ENCODE measurements at places on chromosomes 13 and 19. TPM values are rescaled to one million over a fixed set of nuclear protein-coding genes. Genes with fewer than 3 reads are reported as not detected.

Gene MCOLN1
- total RNA-seq = 19.5 TPM

DNA sequence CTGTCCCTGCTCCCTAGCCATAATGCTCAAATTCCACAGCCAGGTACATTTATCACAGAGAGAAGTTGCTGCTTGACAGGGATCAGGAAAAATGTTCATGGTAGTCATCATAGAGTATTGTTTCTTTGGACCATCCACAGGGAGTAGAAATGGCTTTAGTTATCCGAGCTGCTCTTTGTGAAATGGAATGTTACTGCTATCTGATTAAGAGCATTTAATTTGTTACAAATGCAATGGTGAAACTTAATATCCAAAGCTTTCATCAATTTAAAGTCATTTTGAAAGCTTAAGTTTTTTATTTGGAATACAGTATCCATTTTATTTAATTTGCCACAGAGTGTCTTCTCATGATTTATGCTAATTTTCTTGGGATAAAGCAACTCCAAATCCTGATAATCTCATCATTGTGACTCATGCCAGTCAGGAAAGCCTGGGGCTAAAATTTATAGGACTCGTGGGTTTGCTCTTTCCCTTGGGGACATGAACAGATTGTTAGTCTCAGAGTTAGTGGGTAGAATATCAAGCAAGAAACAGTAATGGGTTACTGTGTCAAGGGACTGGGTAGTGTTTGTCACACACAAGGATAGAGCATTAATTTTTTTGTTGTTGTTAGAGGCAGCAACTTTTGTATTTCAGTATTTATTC lies 59.8 kb downstream of the SCEL start:
- DNase-seq = no peak

GRCh38 chr19:42487032-42487797 lies 41.1 kb downstream of the CEACAM1 start:
- no peak for DNase-seq

Gene ATP8A2
- total RNA-seq = 0.65 TPM

Gene CGB5
- not detected for total RNA-seq

DNA sequence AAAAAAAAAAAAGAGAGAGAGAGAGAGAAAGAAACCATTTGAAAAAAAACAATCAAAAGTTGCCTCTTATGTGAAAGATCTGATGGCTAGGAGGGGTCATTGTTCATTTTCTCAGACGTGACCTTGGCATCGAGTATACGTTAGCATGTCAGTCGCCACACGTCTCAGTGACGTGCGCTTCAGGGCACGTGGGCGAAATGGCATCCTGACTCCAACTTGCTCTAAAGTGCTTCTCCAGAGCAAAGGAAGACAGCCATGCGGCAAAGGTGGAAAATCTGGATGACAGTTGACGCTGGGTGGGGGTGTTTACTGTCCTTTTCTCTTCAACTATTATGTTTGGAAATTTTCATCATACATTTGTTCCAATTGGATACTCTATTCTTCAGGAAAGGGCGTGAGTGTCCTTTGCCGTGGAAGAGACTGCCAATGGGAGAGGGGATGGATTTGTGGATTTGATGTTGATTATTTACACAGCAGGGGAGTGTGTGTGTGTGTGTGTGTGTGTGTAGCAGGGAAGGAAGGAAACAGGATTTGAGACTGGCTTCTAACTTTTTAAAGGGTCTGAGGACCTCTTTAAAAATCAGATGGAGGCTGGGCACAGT lies 25.0 kb downstream of the KLF2 start:
- DNase-seq = no peak

DNA sequence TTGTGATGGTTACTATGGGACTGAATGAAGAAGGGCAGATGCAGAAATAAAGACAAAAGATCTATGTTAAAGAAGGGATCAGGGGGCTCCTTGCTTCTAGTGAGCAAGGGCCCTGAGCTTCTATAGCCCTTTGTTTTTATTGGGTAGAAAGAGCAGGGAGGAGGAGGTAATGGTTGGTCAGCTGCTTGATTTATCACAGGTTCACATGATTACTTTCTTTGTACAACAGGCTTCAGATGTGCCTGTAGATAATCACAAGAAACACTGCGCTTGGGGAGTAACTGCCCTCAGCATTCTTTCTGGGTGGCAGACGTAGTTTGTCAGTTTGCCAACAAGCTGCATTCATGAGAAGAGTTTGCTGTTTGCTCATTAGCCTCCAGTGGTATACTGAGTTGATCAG lies 4.8 kb upstream of the ZNF439 start:
- DNase-seq = no peak

- DNase-seq = peak; percentile 94
These were observed 14.0 kb upstream of the TUBB4A start for GRCh38 chr19:6516018-6516658.

Gene ZNF562
- 25.6 TPM for total RNA-seq

DNA sequence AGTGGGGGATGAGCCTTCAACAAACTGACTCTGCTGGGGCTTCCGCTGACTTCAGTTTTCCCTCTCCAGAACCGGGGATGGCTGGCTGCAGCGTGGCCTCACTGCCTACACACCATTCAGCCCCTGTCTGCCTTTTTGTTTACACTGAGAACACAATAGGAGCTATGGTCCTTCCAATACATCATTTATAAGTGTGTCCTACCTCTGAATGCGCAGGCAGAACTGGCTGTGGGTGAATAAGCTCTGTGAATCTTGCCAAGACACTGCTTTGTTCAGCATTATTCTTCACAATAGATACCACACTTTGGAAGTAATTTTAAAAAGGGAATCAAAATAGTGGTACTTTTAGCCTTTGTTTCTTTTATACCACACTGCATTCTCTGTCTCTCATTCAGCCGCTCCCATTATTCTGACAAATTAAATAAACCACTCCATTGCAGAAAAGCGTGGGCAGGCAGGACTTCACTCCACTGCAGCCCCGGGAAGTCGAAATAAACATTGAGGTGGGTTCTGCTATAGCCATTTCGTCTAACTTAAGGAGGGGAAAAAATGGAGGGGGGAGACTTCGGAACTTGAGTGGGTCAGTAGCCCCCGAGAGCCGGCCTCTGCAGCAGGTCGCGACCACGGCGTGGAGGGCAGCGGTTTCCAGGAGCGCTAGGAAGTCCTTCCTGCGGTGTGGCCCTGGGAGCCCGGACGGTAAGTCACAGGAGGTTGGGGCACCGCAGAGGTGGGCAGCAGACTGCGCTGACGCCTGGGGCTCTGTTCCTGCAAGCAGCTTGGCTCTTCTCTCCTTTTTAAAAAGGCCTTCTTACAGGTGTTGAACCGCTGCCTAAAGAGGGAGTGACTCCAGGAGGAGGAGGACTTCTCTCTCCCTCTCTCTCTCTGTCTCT lies 94.8 kb upstream of the SOX1 start:
- no peak for DNase-seq

Gene ASPDH
- not detected for total RNA-seq

GRCh38 chr13:51154029-51154555 lies 43.0 kb upstream of the C13orf42 start:
- DNase-seq = no peak

Gene ATP4A
- not detected for total RNA-seq

- no peak for DNase-seq
These were observed 42.0 kb upstream of the GGACT start for GRCh38 chr13:100630555-100630954.

Gene HIPK4
- 0.11 TPM for total RNA-seq

- DNase-seq = no peak
These were observed 88.0 kb downstream of the SLC10A2 start for GRCh38 chr13:102978168-102978567.

Gene VSTM2B
- total RNA-seq = not detected

DNA sequence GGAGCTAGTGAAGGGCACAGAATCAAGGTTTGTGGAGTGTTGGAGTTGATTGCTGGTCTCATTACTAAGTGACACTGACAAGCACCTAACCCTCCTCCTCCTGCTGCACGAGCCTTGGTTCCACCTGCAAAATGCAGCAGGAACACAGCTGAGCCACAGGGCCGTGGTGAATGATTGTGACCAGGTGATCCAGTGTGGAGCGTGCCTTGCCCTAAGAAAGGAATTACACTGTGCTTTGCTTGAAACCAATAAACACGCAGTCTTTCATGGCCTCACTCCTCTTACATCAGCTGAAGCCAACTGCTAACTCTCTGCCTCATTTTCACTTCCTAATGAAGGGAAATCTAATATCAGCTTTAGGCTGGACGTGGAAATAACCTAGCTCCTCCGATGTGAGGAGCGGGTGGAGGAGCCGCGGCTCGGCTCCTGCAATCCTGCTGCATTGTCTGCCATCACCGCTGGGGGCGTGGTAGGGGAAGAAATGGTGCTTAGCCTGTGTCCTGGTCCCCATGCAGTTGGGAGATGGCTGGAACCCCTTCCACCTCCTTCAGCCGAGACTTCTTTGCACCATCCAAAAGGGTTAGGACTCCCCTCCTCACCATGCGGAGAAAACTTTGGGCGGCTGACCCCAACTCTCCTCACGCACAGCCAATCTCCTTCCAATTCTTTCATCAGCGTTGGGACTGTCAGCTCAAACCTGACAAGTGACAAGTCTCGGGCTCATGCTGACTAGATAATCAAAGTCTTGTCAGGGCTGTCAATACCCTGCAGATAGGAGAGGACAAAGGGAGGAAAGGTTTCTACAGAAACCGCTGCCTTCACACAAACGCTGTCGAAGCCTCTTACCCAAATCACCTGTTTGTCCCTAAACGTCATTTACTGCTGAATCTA lies 427.9 kb downstream of the ZNF536 start:
- DNase-seq = peak; percentile 75

DNA sequence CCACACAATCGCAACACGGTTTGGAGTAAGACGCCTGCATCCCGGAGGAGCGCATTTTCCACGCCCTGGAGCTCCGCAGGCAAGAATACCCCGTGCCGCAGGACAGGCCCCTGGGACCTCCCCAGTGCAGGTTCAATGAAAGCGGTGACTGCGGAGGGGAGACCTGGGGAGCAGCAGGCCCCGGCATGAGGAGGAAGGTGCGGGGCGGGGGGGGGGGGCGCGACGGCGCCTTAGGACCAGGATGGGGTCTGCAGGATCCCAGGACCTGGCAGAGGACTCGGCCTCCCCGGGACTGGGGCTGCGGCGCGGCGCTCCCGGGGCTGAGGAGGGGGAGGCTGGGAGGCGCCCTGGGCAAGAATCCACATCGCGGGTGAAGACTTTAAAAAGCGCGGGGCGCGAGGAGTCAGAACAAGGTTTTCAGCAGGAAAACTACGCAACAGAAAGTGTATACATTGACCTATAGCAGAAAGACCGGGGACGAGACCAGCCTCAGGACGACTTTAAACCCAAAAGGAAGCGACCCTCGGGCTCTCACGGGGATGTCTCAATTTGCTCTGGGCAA lies 432 bp downstream of the ZNF611 start:
- DNase-seq = peak; percentile 68

GRCh38 chr13:111074826-111075225 lies 40.3 kb upstream of the ARHGEF7 start:
- no peak for DNase-seq

Gene NCCRP1
- total RNA-seq = not detected

Gene NCAN
- not detected for total RNA-seq

- DNase-seq = no peak
These were observed 24.2 kb downstream of the RASA3 start for GRCh38 chr13:114108141-114108761.

GRCh38 chr13:67416047-67416925 lies 186.2 kb upstream of the PCDH9 start:
- DNase-seq = peak; percentile 51

Gene SLC15A1
- total RNA-seq = not detected

- peak; percentile 73 for DNase-seq
These were observed 5.3 kb downstream of the CARM1 start for GRCh38 chr19:10876459-10877240.

- no peak for DNase-seq
These were observed 16.4 kb downstream of the ARID3A start for GRCh38 chr19:942133-942645.

DNA sequence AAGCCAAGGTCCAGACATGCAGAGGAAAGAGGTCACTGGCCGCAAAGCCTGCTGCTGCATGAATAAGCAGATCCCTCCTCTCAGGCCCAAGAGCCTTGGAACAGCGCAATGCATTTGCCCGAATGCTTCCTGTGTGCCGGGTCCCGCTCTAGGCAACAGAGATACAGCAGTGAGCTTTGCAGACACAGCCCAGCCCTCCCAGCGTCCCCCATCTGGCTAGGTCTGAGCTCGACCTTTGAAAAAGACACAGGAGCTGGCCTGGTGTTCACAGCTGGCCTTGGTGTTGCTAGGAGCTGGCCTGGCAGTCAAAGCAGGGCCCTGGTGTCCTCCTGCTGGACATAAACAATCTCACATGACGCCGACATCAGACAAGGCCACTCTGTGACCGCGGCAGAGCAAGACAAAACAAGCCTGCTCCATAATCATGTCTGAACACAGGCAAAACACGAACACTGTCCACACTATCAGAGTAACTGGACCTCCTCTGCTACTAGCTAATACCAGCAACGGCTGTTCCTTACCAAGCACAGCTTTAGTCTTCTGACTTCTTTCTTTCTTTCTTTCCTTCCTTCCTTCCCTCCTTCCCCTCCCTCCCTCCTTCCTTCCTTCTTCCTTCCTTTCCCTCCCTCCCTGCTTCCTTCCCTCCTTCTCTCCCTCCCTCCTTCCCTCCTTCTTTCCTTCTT lies 5.7 kb upstream of the PEX11G start:
- DNase-seq = peak; percentile 83

DNA sequence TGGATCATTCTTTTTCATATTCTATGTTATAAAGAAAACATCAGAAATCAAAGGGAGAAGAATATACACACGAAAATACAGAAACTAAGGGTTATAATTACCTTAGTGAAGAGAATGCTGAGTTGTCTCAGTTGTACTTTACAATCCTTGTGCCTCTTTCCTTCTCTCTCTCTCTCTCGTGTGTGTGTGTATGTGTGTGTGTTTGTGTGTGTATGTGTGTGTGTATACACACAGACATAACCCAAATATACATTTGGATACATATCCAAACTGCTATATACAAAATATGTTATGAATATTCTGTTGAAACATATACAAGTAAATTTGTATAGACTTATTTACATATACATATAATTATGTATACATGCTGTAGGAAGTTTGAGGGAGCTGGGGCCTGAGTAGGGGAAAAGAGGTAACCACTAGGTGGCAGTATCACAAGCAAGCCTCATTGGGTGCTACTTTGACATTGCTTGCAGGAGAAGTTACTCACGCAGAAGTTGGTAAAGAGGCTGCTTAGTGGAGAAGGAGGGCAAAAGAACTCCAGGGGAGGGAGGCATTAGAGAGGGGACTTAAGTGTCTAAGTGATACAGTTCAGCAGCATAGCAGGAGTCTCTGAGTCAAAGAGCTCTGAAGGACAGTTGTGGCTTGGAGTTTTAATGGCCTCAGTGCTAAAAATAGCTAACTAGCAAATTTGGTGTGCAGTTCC lies 465.1 kb upstream of the PCDH20 start:
- DNase-seq = no peak

Gene SYT5
- total RNA-seq = not detected

Gene R3HDM4
- 18.8 TPM for total RNA-seq

- peak; percentile 39 for DNase-seq
These were observed 133.7 kb downstream of the RAP2A start for GRCh38 chr13:97567510-97568243.

Measured in right cardiac atrium (tissue), 5 donors.